ENCODE measurements at places on chromosomes 4 and X. TPM values are rescaled to one million over a fixed set of nuclear protein-coding genes. Genes with fewer than 3 reads are reported as not detected.

DNA sequence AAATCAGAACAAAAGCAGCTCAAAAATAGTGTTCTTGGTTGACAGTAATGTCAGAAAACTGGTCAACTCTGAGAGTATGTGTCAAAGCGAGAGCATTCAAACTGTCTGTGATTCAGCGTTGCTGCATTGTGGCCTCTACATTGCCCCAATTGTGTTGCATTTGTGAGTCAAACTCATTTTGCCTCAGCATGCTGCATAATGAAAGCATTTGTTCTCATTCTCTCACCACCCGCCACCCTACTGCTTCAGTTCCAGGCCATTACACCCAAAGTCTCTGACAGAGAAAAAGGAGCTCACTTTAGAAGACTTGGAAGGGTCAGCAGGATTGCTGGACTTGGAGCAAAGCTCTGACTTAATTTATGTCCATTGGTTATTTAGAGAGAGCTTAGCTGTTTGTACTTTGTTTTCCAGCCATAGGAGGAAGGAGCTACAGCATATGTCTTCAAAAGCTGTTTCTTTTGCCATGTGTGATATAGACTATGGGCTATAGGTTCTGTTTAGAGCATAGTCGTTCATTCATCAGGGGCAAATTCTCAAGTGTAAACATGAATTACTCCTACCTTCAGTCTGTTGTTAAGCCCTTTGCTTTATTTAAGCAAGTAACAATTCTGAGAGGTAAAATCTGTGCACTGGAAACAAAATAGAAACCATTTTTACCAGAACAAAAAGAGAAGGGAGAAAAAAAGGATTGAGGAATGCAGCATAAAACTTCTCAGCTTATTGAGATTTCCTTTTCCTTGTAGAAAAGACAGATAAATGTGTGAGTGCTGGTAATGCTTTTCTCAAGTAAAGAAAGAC is 153.4 kb upstream of the ANK2 start:
- DNase-seq = no peak

DNA sequence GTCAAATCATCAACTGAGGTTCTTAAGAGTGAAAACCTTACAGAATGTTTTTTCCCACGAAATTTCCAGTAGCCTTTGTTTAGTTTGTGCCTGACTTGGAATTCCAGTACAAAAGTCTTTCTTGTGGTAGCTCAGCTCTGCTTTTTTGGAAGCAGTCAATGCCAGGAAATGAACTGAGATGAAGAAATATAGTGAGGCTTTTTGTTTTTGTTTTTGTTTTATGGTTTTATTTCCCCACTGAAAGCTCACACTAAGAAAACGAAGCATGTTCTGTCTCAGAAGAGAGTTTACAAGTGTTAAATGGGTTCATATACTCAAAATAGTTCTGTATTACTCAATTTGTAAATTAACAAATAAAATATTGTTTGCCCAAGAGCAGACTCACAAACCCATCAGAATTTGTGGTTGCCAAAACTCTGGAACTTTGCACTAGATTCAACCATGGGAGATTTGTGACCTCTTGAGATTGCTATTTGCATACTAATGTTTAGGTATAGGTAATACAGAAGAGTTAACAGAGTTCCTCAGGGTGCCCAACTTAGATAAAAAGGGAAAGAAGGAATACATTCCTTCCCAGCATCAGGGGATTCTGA is 1060.8 kb downstream of the FAT4 start:
- no peak for DNase-seq

The GC gene
- not detected for total RNA-seq

GRCh38 chr4:137956256-137956655 is 285.9 kb downstream of the SLC7A11 start:
- no peak for DNase-seq

GRCh38 chr4:100547541-100548199 is 29.8 kb upstream of the EMCN start:
- no peak for DNase-seq

DNA sequence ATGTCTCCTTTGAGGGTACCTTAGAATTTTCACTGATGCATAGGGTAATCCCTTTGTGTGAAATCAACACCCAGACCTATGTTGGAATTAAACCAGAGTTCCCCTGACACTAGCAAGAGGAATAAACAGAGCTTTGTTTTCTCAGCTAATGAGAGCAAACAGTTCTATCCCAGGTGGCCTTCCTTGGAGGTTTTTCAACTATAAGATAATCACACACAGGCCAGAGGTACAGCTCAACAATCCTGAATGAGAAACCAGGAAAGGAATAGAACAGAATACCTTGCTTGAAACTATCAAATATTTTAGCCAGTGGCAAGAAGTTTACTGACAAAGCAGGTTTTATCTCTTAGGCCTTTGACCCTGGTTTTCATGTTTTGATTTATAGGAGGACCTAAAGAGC is 100.2 kb downstream of the OTC start:
- no peak for DNase-seq

DNA sequence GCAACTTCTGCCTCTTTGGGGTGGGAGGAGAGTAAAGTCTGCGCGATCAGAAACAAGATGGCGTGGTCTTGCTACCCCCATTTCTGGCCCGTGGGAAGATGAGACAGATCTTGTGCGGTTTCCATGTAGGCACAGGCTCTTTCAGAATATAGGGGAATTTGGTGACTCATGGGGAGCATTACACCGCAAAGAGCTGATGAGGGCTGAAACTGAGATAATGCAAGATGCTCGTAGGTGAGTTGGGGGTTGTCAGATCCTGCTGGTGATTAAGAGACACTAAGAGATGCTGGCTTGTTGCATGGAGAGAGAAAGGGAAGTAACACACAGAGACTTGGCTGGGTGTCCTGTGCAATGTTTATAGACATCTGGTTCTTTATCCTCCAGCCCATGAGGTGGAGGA is 1.5 kb downstream of the EVC start:
- DNase-seq = no peak

DNA sequence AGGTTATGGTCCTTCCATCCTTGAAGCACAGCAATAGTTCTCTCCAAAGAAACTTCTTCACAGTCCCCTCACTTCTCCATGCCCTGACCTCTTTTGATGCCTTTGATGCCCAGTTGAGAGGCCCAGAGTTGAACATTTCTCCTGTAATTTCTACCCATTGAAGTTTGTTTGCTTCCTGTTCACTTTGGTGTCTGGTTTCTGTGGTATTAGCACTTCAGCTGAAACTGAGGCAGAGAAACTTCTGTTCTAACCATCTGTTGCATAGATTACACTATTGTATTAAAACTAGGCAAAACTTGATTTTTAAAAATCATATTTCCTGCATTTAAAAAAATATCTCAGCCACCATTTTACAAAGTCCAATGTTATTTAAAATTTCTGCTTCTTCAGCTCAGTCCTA is 89.8 kb upstream of the ADGRG2 start:
- no peak for DNase-seq

The NHSL2 gene
- 6.7 TPM for total RNA-seq

- no peak for DNase-seq
Observed at GRCh38 chr4:166415749-166416148, 542.7 kb downstream of the TLL1 start.

The FAM114A1 gene
- not detected for total RNA-seq

GRCh38 chrX:15160558-15161095 is 109.3 kb downstream of the ASB9 start:
- no peak for DNase-seq

The WAS gene
- 101 TPM for total RNA-seq

DNA sequence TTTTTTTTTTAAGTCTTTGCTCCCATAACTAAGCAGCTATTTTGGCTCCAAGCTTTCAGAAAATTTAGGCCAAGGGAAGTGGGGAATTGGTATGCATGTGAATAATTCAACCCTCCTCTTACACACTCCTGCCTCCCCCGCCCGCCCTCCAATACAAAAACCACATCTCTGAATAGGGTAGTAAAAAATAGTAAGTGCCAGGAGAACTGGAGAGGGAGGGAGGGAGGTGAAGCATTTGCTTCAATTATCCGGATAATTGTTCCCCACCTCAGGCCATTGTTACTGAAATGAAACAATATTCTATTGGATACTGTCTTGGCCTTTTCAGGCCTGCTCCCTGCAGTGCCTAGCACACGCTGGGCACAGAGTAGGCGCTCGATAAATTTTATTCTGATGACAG is 5.5 kb upstream of the GSX2 start:
- DNase-seq = no peak

The GPR173 gene
- total RNA-seq = not detected

GRCh38 chr4:89755220-89755619 is 81.7 kb downstream of the SNCA start:
- no peak for DNase-seq

- no peak for DNase-seq
Observed at GRCh38 chr4:68960294-68961163, 8.9 kb upstream of the UGT2A3 start.

The GCNA gene
- 3.7 TPM for total RNA-seq

DNA sequence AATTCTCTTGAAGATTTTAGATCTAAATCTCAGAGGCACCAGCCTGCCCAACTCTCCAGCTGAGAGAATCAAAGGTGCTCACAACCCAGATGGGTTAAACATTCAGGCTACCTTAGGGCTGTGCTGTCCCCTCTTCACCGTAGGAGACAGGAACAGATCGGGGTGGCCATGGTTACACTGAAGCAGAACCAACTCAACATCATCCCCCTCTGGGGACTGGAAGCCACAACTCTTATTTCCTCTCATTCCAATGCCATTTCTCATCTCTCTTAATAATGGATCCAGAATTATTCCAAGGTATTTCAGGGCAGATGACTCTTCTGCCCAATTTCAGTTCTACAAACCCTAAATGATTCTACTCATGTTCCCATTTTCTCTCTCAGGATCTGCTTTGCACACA is 109.7 kb downstream of the NKX6-1 start:
- DNase-seq = no peak

DNA sequence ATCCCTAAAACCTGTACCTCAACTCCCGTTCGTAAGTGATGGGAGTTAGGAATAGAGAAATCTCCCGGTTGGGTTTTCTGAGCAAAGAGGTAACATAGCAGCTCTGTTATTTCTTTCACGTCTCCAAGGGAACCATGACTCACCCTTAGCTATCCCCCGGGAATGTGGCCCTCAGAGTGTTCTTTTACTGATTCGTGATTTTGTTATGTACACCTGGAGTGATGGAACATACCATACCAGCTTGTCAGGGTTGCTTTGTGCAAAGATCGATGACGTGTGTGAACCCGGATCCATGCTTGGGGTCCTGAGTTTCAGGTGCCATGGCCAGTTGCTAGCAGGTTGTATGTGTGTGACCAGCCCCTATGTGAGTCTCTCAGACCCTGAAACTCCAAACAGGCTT is 52.6 kb downstream of the HPRT1 start:
- no peak for DNase-seq

DNA sequence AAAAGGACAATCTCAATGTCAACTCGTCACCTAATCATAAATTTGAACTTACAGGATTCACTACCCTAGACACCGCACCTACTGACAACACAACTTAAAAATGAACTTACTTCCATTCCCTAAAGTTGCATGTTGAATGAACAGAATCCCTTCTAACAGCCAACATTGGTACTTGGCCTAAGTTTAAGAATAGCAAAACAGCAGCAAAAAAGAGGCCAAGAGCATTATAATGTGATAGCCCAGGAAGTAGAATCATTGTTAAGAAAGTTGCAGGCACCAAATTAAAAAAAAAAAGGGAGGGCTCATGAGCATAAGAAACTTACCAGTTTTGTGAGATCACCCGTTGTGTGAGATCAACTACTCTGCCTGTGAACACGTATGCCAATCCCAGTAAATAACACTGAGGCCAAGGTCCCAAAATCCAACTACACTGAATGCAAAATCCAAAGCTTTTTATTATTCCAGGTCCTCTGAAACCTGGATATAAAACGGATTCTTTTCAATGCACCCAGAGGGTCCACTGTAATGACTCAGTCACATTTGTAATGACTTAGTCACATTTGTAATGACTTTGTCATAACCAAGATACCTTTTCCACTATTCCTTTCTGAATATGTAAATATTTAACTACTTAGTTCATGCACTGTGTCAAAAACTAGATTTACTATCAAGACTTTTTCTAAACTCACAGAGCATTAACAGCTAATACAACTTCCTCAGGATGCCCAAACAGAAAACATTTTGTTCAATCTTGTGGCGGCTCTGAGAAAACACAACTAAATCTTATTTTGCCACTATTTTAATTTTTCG is 6.8 kb downstream of the HNRNPDL start:
- DNase-seq = no peak

DNA sequence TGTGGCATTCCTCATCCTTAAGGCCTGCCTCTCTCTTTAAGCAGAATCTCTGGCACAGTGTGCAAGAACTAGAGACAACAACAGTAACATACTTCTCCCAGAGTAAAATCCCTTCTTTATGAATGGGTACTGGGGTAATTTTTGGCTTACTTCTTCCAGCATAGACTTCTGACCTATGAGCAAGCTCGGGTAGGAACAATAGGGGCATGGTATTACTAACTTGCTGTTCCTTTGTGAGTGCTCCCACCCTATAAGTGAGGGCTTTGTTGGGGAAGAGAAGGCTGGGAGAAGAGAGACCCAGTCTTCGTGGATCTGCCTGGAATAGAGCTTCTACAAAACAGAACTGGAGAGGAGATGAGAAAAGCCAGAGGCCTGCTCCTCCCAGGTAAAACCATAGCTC is 30.2 kb downstream of the CLDN2 start:
- DNase-seq = no peak

GRCh38 chr4:47741200-47741599 is 96.7 kb downstream of the CORIN start:
- DNase-seq = no peak

GRCh38 chrX:19272452-19272851 is 71.3 kb upstream of the PDHA1 start:
- DNase-seq = no peak

The ZNF674 gene
- 3.6 TPM for total RNA-seq

DNA sequence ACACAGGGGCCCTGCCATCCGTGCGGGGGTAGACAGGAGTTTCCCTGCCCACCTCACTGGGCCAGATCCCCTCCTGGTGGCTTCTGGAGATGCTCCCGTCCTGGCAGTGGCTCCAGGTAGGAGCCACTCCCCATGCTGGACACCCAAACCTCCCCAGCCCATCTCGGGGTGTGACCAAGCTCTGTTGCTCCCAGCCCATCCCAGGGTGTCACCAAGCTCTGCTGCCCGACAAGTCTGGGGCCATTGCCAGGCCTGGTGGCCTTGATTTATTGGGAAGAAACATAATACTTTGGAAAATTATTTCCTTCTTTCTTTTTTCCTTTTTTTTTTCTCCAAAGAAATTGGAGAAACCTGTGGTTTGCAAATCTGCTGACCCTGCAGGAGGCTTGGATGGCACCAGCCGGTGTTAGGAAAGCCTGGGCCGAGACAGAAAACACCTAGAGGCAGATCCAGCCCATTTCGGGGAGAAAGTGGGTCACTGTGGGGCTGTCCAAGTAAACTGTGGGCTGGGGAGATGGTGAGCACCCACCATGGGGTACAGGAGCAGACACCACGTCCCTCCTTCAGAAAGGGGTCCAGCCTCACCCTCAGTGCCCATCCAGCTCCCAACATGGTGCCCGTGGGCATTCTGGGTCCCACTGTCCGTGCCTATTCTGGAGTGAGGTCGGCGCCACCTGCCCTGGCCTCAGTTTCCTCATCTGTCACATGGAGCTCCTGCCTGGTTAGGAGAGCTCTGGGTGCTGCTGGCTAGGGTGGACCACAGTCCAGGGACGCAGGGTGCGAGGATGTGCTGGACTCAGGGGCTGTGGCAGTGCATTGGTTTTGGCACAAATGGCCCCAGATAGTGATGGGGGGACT is 59.4 kb upstream of the ADRA2C start:
- no peak for DNase-seq

Data from CD4-positive, CD25-positive, alpha-beta regulatory T cell (primary cell).